ENCODE measurements at places on chromosomes 3 and 15.

DNA sequence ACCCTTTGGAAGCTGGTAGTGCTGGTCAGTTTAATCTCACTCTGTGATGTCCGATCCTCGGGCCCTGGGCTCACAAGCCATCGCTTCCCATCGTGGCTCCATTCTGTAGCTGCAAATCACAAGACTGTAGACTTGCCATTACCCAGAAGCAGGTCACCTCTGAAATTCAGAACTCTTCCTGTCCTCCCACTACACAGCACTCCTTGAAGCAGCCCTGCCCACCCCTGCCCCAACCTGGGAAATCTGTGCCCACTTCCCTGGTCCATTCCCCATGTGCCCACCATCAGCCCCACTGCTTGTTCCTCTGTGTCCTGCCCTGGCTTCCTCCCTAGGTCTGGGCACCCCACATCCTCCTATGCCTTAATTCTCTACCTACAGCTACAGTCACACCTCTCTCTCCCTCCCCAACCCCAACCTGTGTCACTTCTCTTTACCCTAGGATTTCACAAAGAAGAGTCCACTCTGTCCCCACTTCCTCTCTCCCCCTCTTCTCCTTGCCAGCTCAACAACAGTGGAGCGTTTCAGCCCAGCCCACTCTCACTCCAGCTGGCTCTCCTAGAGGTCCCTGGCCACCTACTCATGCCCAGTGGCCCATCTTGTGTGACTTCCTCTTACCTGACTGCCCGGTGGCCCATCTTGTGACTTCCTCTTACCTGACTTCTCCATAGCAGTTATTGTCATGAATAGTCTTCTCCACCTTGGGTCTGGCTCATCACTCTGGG lies 8.3 kb downstream of the ZNF710 start:
- no peak for DNase-seq

DNA sequence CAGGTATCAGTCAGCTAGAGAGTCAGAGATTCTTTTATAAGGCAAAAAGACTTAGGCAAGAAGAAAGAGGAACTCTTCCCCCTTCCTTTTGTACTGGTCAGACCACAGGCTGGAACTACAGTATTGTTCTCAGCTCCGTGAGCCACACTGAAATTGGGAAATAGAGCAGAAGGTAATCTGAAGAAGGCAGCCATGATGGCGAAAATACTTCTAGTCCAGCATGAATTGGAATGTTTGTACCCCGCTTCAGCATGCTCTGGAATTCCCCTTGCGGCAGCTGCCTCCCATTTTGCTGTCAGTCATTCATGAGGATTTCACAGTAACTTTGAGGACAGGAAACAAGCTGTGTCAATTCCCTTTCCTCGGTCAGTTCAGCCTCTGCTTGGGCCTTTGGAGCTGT lies 96.2 kb downstream of the CORO2B start:
- no peak for DNase-seq

DNA sequence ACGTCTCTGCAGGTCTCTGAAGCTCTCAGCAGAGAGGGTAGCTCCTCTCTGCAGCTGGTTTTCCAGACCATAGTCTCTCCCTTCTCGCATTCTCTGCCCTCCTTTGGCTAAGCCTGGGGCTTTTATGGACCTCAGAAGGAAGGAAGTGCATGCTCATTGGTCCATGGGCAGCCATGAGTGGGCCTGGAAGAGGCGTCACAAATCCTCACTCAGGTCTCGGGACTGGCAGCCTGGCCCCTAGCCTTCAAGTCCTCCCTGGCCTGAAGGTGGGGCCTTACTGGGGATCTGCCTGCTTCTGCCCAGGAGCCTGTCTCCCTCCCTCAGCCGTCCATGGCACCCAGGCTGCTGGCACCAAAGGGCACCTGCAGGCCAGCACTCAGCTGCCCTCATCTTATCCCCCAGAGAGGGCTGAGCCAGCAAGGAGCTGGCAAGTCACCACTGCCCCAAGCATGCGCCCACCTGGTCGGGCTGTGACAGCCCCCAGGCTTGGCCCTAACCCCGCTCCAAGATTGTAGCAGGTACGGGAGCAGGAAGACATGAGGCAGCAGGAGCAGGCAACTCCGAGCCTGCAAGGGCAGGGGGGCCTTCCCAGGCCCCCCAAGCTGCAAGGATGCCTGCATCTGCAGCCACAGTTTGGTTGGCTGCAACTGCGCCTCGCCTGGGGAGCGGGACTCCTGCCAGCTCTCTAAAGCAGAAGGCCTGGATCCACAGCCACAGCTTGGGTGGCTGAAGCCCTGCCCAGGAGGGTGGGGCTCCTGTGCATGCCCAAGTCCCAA lies 37.4 kb downstream of the GHSR start:
- no peak for DNase-seq

DNA sequence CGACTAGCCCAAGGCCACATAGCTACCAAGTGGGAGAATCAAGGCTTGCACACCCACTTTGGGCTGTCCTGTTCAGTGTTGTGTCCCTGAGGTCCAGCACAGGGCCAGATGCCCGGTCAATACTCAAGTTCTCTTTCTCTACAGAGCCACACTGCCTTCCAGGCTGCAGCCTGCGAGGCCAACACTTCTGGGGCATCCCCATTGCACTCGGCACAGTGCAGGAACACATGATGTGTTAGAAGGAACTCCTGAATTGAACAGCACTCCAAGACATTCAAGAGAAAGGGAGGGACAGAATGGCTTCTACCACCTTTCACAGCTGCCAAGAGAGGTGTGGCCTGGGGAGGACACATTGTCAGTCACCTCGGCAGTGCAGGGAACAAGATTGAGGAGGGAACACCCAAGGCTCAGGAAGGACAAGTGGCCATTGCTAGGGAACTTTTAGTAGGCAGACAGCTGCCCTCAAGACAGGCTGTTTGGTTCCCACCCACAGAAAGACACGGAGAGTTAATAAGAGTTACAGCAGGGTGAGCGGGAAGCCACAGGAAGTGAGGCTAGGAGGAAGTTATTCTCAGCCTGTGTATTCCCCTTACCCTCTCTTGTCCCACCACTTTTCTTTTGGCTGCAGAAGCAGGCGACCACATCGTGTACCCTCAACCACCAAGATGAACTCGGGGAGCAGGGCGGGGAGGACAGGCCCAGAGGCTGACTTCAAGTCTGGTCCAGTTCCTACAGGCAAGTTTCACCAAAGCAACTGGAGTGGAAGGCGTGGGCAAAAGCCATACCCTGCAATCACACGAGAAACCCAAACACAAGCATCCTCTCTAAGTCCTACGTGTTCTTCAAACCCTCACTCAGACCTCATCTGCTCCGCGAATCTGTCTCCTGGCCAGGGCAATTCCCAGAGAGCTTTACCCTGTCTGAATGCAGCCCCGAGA lies 69.4 kb downstream of the SRGAP3 start:
- DNase-seq = peak; percentile 3

DNA sequence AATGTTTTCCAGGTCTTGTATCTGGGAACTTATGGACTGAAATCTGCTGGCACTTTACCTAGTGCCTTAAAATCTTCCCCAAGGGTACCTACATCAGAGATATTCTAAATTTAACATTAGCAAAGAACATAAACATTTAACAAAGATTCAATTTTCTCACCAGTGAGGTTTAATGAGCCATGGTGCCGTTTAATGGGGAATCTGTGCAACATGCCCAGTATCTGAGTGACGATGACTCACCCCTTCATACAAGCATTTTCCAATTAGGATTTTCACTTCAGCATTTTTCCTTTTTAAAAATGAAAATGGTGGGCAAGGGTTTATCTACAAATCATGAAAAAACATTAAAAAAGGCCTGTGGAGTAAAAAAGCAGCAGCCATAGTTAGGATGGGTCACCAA lies 189.4 kb downstream of the SLC9A9 start:
- no peak for DNase-seq

- no peak for DNase-seq
Measured at GRCh38 chr3:57094575-57094974, 34.1 kb downstream of the SPATA12 start.

- no peak for DNase-seq
Measured at GRCh38 chr15:61974118-61974517, 86.1 kb downstream of the VPS13C start.

DNA sequence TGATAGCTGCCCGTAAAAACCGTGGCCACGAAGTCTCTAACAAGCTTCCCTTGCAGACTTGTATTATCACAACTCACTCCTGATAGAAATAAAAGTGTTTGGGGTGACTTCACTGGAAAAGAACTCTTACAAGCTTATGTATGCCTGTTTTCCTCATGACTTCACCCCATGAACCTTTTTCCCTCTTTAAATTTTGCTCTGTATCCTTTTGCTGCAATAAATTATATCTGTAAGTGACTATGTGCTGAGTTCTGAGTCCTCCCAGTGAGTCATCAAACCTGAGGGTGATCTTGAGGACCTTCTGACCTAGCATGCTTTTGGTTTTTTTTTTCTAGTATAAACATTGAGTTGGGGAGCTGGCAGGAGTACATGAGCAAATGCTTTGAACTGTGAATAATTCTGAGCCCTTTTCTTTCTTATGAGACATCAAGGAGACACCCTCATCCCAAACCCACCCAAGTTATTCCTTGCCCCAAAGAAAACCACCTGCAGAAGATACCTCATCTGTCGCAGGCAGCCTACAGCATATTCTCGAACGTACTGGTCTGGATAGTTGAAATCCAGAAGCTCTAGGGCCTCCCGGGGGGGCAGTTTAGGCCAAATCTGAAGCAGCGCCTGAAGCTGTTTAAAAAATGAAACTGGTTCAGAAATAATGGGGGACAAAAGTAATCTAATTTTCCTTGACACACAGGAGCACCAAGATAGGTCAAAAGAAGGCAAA lies 85.9 kb downstream of the FAIM start:
- no peak for DNase-seq

- DNase-seq = peak; percentile 30
Measured at GRCh38 chr15:101489237-101489598, 289 bp downstream of the PCSK6 start.

GRCh38 chr3:96852849-96853248 lies 38.5 kb downstream of the EPHA6 start:
- no peak for DNase-seq

DNA sequence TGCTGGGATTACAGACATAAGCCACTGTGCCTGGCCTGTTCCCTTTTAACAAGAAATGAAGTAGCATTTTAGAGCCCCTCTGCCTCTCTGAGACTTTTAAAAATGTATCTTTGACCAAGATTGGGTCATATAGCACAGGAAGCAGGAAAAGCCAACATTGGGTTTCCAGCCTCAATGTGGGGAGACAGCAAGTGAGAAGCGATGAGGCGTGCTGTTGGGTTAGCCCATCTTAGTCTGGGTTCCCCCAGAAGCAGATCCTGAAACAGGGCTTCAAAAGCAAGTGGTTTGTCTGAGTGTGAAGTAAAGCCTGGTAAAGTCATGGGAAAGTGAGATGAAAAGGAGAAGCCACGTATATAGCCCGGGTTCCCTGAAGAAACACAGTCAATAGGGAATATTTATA lies 48.2 kb downstream of the SV2B start:
- DNase-seq = no peak

DNA sequence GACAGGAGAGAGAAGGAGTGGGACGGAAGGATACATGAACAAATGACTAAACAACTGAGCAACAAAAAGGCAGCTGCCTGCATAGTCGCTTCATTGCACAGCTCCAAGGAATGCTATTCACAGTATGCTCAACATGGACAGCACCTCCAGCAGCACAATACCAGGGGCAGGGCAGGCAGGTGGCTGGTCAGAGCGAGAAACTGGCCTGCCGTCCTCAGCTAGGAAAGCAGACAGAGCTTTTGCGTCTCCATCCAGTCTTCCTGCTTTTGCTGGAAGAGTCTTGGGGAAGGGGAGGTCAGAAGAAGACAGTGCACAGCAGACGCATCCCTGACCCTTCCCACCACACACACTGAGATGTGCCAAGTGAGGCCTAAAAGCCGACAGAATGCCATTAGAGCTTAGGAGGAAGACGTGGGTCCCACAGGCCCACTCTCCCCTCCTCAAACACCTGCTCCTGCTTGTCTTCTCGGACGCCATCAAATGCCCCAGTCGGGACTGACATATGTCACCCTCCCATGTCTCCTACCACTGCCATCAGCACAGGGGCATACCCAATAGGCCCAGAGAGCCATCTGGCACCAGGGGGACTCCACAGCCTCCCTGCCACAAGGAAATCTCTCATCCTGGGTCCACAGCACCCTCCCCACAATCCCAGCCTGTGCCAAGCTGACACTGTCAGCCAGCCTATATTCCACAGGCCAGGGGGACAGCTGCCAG lies 3.9 kb downstream of the RAB6B start:
- DNase-seq = no peak

DNA sequence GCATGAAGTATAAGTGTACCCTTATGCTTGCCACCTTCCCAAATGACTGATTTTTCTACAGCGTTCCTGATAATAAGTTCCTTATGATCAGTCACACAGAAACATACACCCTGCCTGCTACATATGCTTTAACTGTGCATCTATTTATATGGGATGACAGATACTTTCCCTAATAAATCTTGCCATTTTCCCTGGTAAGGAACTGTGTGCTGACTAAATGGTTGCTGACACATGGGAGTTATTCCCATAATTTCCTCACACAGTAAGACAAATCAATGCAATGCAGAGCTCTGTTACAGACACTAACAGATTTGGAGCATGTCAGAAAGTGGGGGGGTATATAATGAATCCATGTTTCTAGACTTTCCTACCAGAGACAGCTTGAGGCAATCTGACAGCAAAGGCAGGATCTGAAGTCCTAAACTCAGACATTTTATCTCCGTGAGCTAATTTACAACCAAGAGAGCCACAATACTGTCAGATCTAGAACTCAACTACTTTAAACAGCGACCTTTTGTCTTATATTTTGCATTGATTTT lies 86.9 kb upstream of the TCF12 start:
- DNase-seq = no peak

DNA sequence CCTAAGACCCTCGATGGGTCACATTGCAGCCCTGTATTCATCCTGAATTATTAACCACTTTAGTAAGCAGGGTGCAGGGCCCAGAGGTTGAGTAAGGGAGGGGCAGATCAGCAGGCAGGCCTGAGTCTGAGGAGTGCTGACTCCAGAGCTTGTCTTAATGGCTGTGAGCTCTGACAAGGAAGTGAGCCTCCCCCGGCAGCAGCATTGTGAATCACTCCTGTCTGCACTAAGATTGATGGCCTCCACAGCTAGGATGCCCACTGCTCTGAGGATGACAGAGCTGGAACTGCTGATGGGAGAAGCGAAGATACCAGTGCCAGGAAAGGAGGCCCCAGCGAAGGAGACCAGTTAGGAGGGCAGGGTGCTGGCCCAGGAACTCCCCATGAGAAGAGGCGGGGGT lies 46.5 kb upstream of the CCDC174 start:
- no peak for DNase-seq
